ENCODE measurements at places on chromosomes 4 and X.

- no peak for DNase-seq
These were observed 60.8 kb downstream of the DDX60 start for GRCh38 chr4:168257768-168258167.

DNA sequence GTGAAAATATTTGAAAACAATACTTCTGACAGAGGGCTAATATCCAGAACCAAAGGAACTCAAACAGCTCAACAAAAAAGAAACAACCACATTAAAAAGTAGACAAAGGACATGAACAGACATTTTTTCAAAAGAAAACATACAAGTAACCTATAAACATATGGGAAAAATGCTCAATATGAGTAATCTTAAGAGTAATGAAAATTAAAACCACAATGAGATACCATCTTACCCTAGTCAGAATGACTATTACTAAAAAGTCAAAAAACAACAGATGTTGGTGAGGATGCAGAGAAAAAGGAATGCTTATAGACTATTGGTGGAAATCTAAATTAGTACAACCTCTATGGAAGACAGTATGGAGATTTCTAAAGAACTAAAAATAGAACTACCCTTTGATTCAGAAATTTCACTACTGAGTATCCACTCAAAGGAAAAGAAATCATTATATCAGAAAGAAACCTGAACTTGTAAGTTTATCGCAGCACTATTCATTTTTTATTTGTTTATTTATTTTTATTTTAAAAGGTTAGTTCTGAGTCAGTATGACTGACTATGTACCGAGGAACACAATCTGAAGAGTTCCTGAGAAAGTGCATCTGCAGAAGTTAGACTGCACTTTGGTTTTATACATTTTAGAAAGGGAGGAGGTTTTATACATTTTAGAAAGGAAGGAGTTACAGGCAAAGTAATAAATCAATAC, 231.3 kb downstream of the INPP4B start:
- no peak for DNase-seq

DNA sequence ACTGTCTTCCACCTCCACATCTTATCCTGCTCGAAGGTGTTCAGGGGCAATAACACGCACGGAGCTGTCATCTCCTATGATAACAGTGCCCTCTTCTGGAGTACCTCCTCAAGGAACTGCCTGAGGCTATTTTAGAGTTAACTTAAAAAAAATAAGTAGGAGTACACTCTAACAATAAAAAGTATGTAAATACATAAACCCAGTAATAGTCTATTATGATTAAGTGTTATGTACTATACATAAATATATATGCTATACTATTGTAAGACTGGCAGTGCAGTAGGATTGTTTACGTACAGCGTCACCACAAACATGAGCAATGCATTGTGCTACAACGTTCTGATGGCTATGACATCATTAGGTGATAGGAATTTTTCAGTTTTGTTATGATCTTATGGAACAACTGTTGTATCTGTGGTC, 34.5 kb upstream of the TLR2 start:
- DNase-seq, result no peak

DNA sequence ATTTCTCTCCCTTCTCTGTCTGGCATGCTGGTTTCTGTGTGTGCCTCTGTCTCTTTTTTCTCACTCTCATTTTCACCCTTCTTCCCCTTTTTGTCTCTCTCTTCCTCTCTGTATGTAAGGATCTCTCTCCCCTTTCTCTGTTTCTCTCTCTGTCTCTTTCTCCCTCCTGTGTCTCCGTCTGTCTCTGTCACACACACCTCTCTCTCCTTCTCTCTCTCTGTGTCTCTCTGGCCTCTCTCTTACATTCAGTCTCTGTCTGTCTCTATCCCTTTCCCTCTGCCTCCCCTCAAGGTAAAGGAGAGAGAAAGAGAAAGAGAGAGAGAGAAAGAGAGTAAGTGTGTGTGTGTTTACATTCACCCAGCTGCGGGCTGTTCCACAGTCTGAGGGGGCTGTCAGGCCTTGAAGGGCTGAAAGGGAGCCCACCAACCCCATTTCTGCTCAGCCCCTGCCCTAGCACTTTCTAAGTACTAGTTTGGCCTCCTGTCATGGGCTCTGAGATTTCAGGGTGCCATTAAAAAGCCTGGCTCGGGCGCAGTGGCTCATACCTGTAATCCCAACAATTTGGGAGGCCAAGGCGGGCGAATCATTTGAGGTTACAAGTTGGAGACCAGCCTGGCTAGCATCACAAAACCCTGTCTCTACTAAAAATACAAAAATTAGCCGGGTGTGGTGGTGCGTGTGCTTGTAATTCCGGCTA, 9.6 kb upstream of the TSPYL2 start:
- no peak for DNase-seq

- no peak for DNase-seq
These were observed 288.4 kb upstream of the NRK start for GRCh38 chrX:105533951-105534350.

All from stimulated activated CD4-positive, alpha-beta T cell treated with anti-CD3 and anti-CD28 coated beads, TNF-alpha, amount 100 ng/mL, for 1 hour (primary cell).